ENCODE measurements at places on chromosomes 7 and 10.

- no peak for DNase-seq
Measured at GRCh38 chr10:61612450-61612849, 50.3 kb upstream of the CABCOCO1 start.

- DNase-seq, result peak; percentile 68
Measured at GRCh38 chr10:103416436-103417147, 20.2 kb downstream of the PDCD11 start.

DNA sequence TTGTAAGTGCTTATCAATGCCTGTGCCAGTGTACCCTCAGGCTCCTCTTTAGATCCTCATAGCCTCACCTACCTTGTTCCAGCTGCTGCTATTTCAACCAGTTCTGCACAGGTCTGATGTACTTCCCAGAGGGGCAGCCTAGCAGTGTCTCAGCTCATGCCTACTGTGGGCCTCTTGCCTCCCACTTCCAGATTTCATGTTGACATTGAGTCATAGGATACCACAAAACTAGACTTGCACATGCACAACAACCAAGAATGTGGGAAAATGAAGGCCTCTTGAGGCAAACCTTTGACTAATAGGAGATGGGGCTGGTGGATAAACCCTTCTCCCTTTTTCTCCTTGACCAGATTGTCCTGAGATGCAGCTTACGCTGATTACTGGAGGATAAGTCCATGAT is 31.0 kb downstream of the PON3 start:
- DNase-seq, result no peak

DNA sequence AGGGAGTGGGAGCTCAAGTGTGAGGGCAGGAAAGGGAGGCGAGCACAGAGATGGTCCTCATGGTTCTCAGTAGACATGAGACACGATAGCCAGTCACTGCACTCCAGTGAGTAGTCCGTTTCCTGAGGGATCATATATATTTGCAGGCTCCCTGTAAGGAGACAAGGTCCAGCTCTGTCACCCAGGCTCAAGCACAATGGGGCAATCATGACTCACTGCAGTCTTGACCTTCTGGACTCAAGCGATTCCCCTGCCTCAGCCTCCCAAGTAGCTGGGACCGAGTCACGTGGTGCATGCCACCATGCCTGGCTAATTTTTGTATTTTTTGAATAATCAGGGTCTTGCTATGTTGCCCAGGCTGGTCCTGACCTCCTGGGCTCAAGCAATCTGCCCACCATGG is 116.7 kb downstream of the CCDC3 start:
- DNase-seq, result no peak

DNA sequence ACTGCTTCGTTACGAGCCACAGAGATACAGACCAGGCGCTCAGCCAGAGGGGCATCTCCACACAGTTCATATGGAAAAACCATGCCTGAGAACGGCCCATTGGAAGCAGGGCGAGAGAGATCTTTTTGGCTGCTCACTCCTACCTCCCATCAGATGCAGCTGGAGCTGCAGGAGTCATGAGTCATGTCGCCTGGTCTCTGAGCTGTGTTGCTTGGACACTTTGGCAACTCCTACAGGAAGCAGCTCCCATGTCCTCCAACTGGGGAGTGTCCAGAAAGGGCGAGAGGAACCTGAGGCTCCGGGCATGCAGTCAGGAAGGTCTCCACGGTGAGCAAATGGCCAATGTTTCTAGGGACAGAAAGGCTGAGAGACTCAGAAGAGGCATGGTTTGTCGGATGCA is 24.9 kb downstream of the INSIG1 start:
- DNase-seq, result no peak

GRCh38 chr7:45601094-45601493 is 26.9 kb downstream of the ADCY1 start:
- no peak for DNase-seq

GRCh38 chr7:25496476-25497368 is 268.4 kb upstream of the NPVF start:
- no peak for DNase-seq

- no peak for DNase-seq
Measured at GRCh38 chr10:3942937-3943489, 158.0 kb upstream of the KLF6 start.

DNA sequence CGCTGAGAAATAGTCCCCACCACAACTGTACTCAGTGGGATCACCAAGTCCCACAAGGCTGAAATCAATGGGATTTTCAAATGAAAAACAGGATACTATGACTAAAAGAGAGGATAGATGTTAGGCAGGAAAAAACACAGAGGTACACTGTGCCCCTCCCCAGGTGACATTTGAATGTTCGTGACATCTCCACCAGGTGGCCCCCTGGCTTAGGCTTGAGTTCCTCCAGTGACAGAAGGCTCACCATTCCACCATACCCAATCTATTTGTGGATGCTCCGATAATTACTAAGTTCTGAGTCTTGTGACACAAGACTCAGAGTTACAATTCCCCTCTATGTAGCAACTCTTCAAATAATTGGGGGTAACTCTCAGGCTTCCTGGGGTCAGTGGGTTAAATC is 77.5 kb upstream of the KCNMA1 start:
- no peak for DNase-seq

GRCh38 chr7:115417662-115418061 is 495.8 kb downstream of the MDFIC start:
- DNase-seq, result no peak

DNA sequence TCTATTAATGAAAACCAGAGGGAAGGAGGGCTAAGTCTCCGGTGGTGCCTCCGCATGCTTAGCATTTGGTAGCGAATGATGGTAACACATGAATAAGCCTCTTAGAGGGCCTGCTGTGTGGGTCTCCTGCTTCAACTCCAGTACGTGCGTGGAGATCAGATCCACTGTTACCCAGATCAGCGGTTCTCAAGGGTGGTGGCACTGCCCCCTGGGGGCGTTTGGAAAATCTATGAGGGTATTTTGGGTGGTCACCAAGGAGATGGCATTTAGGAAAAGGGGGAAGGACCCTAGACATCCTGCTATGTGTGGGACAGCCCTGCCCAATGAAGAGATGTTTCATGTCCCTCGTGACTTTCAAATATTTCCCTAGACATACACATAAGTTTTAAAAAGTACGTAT is 57.1 kb upstream of the TM9SF3 start:
- DNase-seq, result no peak

DNA sequence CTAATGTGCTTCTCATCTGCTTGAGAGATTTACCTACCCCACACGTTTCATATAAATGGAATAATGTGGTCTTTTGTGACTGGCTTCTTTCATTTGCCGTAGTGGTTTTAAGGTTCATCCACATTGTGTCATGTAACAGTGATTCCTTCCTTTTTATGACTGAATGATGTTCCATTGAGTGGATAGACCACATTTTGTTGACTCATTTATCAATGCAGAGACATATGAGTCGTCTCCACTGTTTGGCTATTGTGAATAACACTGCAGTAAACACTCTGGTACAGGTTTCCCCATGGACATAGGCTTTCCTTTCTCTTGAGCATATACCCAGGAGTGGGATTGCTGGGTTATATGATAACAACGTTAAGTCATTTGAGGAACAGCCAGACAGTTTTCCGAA is 2.0 kb upstream of the AOC1 start:
- DNase-seq, result no peak

GRCh38 chr7:38855867-38856266 is 53.1 kb downstream of the VPS41 start:
- peak; percentile 9 for DNase-seq

DNA sequence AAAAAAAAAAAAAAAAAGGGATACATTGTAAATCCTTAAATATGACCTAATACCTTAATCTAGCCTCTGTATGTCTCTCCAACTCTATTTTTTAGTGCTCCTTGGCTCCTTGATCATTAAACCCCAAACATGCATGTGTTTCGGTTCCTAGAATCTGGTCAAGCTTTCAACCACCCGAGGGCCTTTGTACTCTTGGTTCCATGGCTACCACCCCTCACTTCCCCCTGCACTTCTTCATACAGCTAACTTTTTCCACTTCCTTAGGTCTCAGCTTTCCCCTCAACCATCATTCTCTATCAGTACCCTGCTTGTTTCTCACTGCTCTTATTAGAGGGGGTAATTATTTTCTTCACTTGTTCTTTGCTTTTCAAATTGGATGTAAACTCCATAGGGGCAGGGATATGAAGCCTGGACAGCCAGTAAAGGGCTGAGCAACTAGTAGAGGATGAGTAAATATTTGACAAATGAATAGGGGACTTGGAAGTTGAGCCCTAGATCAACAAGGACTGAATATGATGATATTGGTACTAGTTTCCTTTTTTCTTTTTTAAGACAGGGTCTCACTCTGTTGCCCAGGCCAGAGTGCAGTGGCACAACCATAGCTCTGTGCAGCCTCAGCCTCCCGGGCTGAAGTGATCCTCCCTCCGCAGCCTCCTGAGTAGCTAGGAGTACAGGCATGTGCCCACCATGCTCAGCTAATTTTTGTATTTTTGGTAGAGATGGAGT is 4.3 kb upstream of the GDI2 start:
- no peak for DNase-seq

DNA sequence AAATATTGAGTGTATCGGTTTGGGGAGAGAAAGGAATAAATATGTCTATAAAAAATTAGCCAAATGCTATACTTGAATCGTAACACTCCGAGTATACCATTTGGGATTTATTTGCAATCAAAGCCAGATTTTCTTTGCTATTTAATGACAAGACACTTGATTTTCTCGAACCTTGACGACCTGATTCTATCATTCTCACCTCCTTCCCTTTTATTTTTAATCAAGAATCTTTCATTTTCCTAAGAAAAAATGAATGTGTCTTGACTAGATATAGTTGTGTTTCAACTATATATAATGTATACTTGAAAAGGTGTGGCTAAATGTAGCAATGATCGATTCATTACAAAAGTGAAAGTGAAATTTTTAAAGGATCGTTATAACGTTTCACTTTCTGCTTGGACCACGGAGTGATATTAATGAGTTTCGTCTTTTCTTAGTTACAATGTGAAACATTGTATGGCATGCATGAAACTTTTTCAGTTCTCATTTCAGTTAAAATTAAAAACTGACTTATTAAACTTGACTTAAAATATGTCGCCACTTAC is 562 bp downstream of the NUB1 start:
- no peak for DNase-seq
